Anterior cingulate cortex (tissue), 58 donors: ENCODE measurements at places on chromosomes 4 and X.

DNA sequence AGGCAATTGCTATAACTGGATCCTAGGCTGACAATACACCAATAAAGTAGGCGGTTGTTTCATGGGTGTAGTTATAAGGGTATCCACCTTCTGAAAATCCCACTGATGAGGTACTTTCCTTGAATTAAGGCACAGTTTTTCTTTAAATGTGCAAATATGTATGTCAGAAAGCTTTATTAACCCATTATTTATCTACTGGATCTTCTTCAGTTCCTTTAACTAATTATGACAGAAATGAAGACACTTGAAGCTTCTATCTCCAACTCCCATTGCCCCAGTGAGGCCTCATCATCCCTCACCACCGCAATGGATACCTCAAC, 159.6 kb upstream of the KLF3 start:
- DNase-seq: no peak

DNA sequence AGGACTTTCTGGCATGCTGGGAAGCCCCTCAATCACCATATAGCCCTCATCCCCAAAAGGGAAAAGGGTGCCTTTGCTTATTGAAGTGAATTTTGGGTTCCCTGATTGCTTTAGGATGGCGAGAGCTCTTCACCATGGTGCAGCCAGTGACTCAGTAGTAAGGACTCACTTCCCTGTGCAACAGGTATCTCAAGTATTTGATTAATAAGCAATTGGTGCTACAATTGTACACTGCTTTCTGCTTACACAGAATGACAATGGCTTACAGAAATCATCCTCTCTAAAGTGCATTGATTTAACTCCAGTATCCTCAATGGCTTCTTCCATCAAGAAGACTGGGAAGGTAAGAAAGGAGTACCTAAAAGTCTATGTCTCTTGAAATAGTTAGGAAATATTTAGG, 143.7 kb upstream of the SMIM10 start:
- no peak for DNase-seq

- DNase-seq: no peak
Measured at GRCh38 chr4:3532751-3533422, 665 bp upstream of the LRPAP1 start.

DNA sequence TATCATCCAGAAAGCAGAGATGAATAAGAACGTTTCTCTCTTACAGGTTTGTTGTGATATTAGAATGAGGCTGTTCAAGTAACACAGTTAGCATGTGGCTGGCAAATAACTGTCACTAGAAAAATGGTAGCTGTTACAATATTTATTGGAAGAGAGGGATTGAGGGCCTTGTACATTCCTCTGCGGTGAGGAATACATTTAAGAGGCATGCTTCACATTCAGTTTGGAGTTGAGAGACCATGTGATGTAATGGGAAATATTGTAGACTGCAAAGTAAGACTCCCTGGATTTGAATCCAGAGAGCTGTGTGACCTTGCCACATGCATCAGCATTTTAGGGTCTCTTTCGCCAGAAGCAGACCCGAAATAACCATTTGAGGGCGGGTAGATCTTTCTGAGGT, 104.8 kb upstream of the KIT start:
- DNase-seq: no peak

GRCh38 chr4:147786031-147786430, 54.1 kb downstream of the ARHGAP10 start:
- no peak for DNase-seq

DNA sequence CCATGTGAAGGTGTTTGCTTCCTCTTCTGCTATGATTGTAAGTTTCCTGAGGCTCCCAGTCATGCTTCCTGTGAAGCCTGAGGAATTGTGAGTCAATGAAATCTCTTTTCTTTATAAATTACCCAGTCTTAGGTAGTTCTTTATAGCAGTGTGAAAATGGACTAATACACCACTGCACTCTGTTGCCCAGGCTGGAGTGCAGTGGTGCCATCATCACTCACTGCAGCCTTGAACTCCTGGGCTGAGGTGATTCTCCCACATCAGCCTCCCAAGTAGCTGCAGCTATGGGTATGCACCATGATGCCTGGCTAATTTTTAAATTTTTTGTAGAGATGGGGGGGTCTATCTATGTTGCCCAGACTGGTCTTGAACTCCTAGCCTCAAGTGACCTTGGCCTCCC, 15.8 kb upstream of the IGFBP7 start:
- no peak for DNase-seq

- no peak for DNase-seq
Measured at GRCh38 chrX:136186023-136186413, 38.7 kb downstream of the FHL1 start.

DNA sequence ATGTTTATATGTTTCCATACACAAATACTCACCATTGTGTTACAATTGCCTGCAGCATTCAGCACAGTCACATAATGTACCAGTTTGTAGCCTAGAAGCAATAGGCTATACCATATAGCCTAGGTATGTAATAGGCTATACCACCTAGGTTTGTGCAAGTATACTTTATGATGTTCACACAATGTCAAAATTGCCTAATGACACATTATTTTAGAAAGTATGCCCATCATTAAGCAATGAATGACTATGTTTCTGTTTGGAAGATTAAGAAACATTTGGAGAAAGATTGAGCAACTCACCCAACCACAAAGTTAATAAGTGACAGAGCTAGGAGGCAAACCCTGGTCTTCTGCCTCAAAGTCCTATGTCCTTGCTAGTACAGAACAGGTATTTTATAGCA, 96.8 kb upstream of the GRIA3 start:
- DNase-seq: no peak

- no peak for DNase-seq
Measured at GRCh38 chrX:323721-324628, 5.4 kb upstream of the GTPBP6 start.

DNA sequence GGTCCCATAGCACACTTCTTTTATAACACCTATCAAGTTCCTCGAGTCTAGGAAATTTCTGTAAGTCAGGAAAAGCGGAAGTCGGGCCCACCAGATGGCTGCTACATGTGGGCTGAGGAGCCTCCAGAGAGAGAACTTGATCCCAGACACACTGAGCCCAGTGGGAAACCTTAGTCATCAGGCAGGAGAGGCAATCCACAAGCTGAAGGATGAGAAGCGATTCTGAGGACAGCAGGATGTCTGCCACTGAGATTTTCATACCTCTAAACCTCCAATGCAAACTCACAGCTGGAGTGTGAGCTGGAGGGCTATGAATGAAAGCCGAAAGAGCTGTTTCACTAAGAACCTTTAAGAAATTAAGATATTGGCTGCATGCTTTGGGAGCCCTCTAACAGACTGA, 52.6 kb upstream of the PDHA1 start:
- DNase-seq: no peak

GRCh38 chr4:147533331-147533730, 52.4 kb downstream of the EDNRA start:
- DNase-seq: no peak

GRCh38 chr4:173935622-173936405, 347.7 kb downstream of the FBXO8 start:
- DNase-seq: no peak

DNA sequence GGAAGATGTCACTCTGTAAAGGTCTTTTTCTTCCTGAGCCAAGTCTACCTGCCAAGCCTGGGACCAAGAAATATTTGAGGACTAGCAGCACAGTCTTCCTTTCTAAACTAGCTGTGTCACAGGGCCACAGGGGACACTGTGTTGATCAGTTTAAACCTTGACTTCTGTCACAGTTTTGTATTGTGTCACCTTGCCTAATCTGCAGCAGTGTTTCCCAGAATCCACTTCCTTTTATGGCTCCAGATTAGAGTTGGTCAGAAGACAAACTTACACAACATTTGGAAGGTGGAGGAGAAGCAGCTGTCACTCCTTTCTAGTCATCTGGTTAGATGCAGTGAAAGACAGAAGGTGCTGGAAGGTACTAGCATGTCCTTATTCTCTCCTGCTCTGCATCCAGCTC, 143.1 kb upstream of the BCOR start:
- no peak for DNase-seq

DNA sequence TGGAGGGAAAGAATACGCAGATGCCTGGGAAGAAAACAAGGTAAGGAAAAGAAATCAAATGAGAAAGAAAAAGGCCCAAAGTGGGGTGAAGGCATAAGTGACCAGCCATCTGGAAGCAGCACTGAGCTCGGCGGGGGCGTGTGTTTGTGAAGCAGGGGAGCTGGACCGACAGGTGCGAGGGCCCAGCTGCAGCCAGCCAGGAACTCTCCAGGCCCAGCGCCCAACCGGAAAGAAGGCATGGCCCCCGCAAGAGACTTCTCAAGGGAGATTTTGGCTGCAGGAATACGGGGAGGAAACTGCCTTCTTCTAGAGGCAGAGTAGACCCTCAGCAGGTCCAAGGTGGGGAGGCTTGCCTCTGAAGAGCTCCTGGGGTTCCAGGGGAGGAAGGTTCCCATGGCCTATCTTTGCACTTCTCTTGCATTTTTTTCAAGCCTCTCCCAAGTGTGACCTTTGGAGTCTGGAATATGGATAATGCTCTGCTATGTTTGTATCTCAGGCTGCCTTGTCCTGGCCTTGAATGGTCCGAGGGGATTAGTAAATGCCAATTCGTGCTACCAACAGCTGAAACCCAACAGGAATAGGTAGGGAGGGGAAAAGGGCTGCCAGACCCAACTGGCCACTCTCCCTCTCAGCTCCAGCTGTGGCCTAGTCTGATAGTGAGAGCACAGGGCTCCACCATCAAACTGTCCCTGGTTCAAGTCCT, 10.8 kb upstream of the CITED1 start:
- no peak for DNase-seq

DNA sequence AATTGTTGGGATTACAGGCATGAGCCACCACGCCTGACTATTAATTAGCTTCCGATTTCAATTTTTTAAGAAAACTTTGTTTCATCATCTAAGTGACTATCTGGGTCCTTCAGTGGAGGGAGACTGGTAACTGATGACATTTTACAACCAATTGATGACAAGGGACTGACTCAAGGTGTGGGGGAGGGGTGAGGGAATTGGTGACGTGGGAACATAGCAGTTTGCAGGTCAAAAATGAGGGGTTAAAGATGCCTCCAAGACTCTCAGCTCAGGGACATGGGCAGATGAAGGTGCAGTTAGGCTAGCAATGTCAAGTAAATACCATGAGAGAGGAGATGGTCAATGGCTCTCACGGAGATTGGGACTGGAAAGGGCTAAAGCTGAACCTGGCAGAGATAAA, 5.7 kb upstream of the FAM9C start:
- no peak for DNase-seq

DNA sequence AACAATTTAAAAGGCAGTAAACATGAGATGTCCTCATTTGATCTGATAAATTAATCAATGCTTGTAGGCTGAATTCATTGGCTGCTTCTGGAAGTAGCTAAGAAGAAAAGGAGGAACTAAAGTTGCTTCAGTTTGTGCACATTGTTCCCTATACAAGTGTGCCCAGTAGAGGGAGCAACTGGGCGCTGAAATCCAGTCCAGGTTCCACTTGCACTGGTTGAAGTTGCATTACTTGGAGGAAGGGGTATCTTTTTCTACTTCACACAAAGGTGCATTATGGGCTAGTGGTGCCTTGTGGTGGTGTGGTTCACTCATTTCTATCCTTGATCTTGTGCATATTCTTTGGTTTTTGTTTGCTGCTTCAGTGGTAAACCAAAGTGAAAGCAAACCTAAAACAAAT, 67.9 kb upstream of the SOX3 start:
- peak; percentile 0 for DNase-seq

GRCh38 chrX:23788521-23788920, 5.5 kb downstream of the SAT1 start:
- no peak for DNase-seq

GRCh38 chr4:6465955-6466354, 6.5 kb downstream of the PPP2R2C start:
- DNase-seq: no peak

DNA sequence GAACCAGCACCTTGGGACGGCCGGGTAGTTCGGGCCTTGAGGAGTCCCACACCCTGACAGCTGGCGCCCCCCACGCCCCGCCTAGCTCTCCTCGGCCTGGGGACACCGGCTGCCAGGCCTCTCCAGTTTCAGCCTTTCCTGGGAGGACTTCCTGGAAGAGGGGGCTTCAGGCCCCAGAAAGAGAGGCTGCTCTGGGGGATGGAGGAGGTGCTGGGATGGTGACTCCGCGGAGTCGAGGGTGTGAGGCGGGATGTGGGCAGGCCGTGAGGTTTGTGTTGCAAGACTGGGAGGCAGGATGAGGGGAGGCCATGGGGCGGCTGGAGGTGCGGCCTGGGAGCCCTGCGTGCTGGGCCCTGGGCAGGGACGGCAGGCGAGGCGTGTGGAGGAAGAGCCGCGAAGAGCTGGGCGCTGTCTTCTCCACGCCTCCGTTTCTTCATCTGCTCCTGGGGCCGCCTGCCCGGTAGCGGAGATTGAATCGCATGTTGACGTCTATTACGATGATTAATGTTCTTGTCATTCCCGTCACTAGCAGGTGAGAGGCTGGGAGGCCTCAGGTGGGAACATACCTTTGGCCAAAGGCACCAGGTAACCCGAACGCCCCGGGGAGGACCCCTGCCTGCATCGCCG, 918 bp upstream of the FGFRL1 start:
- DNase-seq: no peak

- no peak for DNase-seq
Measured at GRCh38 chrX:78595901-78596502, 63.1 kb downstream of the RTL3 start.

- no peak for DNase-seq
Measured at GRCh38 chr4:100280807-100281206, 90.5 kb upstream of the DDIT4L start.

DNA sequence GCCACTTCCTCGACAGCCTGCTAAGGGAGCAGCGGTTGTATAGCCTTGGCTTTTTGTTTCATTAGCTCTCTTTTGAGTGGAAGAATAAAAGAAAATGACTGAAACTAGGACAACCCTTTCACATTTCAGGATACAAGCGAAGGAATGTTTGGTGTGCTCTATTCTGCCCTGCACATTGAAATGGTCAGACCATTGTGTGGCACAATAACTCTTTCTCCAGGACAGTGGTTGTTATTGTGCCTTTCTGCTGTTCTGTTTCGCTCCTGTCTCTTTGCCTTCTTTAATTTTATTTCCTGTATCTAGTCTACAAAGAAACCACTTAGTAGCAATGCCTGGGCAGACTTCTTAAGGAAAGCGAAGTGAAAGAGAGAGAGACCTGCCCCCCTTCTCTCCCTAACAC, 473.7 kb downstream of the GBA3 start:
- DNase-seq: no peak

DNA sequence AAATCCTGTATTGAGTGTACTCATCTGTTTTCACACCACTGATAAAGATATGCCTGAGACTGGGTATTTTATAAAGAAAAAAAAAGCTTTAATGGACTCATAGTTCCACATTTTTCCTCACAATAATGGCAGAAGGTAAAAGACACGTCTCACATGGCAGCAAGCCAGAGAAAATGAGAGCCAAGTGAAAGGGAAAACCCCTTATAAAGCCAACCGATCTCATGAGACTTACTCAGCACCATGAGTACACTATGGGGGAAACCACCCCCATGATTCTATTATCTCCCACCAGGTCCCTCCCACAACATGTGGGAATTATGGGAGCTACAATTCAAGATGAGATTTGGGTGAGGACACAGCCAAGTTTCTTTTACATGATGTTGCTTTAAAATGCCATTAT, 171.9 kb downstream of the GALNTL6 start:
- no peak for DNase-seq
